ENCODE measurements at places on chromosomes 16 and 17. TPM values are rescaled to one million over a fixed set of nuclear protein-coding genes. Genes with fewer than 3 reads are reported as not detected.

The SLFN14 gene
- total RNA-seq = not detected

The PIGW gene
- total RNA-seq = 8.6 TPM

The PROCA1 gene
- 12.1 TPM for total RNA-seq

The SLC7A6 gene
- 110 TPM for total RNA-seq

The DUS1L gene
- 130 TPM for total RNA-seq

The SULT1A1 gene
- 16.3 TPM for total RNA-seq

The PLCD3 gene
- 4.9 TPM for total RNA-seq

The MYCBPAP gene
- total RNA-seq = 4.0 TPM

The FBXL19 gene
- 20.1 TPM for total RNA-seq

The PYY gene
- not detected for total RNA-seq

The CA7 gene
- not detected for total RNA-seq

GRCh38 chr17:4555873-4556759 lies 932 bp upstream of the MYBBP1A start:
- DNase-seq = no peak

- no peak for DNase-seq
Measured at GRCh38 chr16:50520451-50521245, 27.5 kb upstream of the NKD1 start.

- DNase-seq = no peak
Measured at GRCh38 chr16:1832838-1833454, 5.9 kb downstream of the FAHD1 start.

DNA sequence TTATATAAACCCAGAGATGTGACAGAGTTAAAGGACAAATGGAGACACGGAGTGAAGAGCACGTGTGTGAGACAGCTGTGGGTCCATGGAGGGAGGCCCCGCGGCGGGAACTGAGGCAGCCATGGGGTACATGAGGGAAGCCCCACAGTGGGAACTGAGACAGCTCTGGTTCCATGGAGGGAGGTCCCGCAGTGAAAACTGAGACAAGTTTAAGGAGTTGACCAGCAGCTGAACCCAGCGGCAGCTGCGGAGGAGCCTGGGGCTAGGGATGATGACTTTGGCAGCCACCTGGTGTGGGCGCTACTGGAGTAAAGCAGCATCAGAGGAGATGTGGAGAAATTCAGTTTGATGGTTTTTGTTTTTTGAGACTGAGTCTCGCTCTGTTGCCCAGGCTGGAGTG lies 185.1 kb downstream of the RPTOR start:
- no peak for DNase-seq

DNA sequence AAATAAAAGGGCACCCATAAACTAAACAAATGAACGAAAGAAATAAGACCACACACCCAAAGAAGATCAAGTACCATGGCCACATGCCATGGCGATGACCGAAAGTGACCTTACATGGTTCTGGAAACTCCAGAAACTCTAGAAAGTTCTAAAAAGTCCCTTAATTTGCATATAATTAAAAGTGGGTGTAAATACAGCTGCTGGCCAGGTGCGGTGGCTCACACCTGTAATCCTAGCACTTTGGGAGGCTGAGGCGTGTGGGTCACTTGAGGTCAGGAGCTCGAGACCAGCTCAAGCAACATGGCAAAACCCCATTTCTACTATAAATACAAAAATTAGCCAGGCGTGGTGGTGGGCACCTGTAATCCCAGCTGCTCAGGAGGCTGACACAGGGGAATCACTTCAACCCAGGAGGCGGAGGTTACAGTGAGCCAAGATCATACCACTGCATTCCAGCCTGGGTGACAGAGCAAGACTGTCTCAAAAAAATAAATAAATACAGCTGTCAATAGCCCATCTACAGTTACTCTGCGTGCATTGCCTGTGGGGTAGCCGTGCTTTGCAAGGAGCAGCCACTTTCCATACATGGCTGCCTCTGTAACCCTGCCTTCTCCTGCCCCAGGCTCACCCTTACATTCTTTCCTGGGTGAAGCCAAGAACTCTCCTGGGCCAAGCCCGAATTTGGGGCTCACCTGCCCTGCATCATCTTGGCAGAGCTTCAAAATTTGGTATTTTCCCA lies 7.2 kb upstream of the ZNF778 start:
- DNase-seq = no peak

DNA sequence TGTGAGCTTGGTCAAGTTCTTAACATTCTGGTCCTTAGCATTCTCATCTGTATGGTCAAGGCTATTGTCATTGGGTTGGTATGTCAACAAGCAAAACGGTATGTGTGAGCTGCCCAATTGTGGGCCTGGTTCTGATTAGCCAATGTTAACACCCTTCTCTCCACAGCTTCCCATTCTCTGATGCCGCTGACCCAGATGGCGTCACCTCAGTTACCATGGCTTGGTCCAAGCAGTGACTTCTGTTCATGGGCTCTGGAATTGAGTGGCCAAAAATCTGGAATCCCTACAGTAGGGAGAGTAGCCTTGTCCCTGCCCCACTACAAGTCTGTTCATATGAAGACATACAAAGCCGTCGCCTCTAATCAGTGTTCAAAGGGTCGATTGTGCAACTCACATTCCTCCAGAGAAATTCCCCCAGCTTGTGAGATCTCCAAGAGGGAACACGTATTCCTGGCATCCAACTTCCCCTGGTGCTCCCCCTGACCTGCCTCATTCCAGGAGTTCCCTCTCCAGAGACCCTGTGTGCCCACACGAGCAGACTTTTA lies 15.8 kb downstream of the TMEM98 start:
- no peak for DNase-seq

DNA sequence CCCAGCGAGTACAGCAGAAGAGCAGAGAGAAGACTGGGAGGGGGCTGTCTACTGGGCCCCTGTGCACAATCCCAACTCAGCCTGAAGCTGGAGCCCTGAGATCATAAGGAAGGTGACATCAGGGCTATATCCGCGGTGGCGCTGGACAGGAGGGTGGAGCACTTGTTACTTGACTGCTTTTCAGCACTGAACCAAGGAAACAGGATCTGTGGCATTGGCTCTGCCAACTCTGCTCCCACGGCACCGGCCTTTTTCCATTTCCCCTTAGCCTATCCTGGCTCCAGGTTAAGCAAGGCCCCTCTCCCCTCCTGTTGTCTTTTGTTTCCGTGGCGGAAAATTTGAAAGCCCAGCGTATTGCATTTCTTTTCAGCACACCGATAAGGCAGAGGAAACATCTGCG lies 125.0 kb upstream of the IRX3 start:
- DNase-seq = no peak

DNA sequence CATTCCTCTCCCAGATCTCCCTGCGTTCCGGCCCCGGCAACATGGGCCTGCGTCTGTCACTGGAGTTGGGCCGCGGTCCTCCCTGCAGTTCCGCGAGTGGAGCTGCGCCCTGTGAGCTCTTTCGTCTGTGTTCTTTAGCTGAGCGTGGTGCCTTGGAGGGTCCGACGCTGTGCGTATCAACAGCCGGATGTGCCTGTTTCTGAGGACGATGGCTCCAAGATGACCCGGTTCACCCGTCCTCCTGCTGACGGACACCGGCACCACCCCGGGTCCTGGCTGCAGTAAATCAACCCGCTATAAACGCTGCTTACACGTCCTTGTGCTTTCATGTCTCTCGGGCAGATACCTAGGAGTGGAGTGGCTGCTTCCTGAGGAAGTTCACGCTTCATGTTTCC lies 44.8 kb upstream of the GNG13 start:
- DNase-seq = no peak

DNA sequence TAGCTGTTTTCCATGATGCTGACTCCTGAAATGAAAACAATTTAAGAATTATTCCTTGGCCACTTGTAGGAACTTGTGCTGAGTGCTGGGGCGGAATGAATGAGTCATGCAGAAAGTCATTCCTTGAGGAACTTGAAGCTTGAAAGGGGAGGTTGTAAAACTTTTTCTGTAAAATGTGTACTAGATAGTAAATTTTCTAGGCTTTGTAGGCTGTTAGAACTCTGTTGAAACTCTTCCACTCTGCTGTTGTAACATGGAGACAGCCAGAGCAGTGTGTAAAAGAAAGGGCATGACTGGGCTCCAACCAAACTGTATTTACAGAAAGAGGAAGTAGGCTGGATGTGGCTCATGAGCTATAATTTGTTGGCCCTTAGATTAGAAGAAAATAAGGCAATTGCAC lies 46.1 kb downstream of the ABCA8 start:
- no peak for DNase-seq

- DNase-seq = no peak
Measured at GRCh38 chr17:57855391-57856035, 5.7 kb upstream of the MRPS23 start.

GRCh38 chr17:17494499-17494869 lies 1.7 kb downstream of the RASD1 start:
- DNase-seq = no peak

DNA sequence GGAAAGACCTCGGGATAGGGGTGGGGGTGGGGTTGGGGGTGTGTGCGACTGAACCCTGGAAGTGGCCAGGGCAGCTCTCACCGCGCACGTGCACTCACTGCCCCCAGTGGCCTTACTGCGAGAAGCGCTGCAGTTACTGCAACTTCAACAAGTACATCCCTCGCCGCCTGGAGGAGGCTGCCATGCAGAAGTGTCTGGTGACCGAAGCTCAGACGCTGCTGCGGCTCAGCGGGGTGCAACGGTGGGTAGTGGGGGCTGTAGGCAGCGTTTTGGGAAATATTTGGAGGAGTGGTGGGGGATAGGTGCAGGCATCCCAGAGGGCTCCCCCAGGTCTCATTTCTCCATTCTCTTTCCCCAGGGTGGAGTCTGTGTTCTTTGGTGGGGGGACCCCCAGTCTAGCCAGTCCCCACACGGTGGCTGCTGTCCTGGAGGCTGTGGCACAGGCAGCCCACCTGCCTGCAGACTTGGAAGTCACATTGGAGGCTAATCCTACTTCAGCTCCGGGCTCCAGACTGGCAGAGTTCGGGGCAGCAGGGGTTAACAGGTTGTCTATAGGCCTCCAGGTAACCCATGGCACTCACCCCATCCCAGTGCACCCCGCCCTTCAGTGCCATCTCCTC lies 972 bp downstream of the RSAD1 start:
- DNase-seq = no peak

DNA sequence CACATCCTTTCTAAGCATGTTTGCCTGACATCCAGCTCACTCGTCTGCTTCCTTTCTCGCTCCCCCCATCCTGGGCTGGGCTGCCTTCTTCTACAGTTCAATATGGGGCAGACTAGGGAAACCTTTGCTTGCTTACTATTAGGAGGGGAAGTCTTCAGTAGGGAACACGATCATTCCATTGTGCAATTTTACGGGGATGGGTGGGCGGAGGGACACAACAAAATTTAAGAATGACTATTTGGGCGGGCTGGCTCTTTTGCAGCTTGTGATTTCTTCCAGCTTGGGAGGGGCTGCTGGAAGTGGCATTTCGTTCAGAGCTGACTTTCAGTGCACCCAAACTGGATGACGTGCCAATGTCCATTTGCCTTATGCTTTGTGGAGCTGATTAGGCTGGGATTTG lies 25.4 kb downstream of the PCTP start:
- DNase-seq = no peak

DNA sequence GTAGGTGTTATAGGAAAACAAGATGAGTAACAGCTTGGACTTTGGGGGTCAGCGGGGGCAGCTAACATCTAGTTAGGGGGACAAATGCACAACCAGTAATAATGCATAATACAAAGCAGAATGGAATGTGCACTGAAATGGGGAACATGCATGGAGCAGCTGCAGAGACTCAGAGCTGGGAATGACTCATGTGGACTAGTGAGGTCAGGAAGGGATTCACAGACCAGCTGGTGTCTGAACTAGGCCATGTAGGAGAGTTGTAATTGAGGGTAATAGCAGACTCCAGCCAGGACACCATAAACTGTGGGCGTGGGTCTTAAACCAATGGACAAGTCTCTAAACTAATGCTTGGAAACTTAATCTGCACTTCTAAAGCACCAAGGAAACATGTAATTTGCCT lies 176.8 kb upstream of the ASIC2 start:
- DNase-seq = no peak

DNA sequence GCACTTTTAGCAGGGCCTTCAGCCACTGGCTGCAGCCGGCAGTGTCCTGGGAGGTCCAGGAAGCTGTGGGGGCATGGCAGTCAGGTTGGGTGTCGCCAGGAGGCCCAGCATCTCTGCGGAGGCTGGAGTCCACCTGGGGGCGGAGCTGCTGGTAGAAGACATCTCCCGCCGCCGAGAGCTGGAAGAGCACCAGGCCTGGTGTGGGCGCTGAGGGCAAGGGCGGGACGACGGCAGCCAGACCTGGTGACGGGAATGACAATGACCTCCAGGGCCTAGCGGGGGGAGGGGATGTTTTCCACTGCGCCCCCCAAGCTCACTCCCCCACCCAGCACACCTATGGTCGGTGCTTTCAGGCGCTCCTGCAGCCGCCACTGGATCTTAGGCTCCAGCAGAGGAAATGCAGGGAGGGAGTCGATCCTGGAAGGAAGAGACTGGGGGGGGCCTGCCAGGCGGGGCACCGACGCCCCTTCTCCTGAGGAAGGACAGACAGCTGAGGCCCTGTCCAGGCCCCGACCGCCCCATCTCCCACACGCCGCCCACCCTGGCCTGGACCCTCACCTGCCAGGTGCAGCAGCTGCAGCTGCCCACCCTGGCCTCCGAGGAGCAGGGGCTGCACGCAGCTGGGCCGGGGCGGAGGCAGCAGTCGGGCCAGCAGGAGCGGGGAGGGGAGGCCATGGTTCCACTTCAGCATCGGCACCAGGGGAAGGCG lies 7.1 kb downstream of the TAF1C start:
- DNase-seq = no peak

DNA sequence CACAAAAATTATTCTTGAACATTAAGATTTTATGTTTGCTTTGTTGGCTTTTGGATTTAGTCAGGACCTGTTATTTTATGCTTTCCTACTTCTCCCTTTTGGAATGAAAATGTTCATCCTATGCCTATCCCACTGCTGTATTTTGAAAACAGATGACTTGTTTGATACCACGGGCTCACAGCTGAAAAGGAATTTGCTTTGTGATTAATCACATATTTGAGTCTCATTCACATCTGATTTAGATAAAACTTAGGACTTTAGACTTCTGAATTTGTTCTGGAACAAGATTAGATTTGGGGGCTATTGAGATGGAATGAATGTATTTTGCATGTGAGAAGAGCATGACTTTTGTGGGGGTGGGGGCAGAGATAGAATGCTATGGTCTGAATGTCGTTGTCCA lies 1012.6 kb downstream of the CDH11 start:
- no peak for DNase-seq

- DNase-seq = no peak
Measured at GRCh38 chr17:80568246-80568645, 23.6 kb downstream of the RPTOR start.

GRCh38 chr17:65453204-65453931 lies 108.1 kb downstream of the AXIN2 start:
- no peak for DNase-seq

DNA sequence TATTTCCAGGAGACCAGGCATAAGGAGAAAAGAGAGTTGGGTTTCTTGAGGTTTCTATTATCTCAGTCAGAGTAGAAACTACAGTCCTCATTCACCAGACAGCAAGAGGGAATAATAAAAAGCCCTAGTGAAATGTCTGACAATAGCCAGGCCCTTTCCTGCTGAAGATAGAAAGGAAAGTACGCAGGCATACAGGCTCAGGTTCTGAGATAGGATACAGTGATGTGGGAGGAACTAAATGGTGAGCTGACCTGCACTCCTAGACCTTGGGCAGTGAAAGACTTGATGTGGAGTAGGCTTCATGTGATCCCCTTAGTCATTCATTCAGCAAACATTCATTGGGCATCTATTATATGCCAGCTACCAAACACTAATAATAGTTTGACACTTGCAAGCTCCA lies 14.9 kb downstream of the ZNF821 start:
- DNase-seq = no peak
